Left lobe of liver (tissue), 2 donors: ENCODE measurements at places on chromosomes 3 and 15. TPM values are rescaled to one million over a fixed set of nuclear protein-coding genes. Genes with fewer than 3 reads are reported as not detected.

NR2E3 gene
- 0.33 TPM for total RNA-seq

TBC1D2B gene
- 50.4 TPM for total RNA-seq

PLXND1 gene
- total RNA-seq, result 29.5 TPM

CHRNA5 gene
- total RNA-seq, result 0.35 TPM

SNURF gene
- 0.83 TPM for total RNA-seq

STAC gene
- total RNA-seq, result 0.65 TPM

POLR2H gene
- 33.9 TPM for total RNA-seq

GRK7 gene
- total RNA-seq, result not detected

BTLA gene
- total RNA-seq, result 0.25 TPM

IMP3 gene
- total RNA-seq, result 42.0 TPM

CASR gene
- total RNA-seq, result 0.30 TPM

MED12L gene
- 0.15 TPM for total RNA-seq

ASB7 gene
- total RNA-seq, result 7.3 TPM

GOLGA8T gene
- 0.30 TPM for total RNA-seq

ALAS1 gene
- total RNA-seq, result 187 TPM

EEF1AKMT4 gene
- total RNA-seq, result 7.0 TPM

ECE2 gene
- not detected for total RNA-seq

IGDCC3 gene
- 0.23 TPM for total RNA-seq

GNL3 gene
- total RNA-seq, result 18.9 TPM

TPRA1 gene
- 25.1 TPM for total RNA-seq

CERS3 gene
- total RNA-seq, result not detected

CAMK2N2 gene
- 0.43 TPM for total RNA-seq

LRRC31 gene
- total RNA-seq, result 1.7 TPM

ZDHHC19 gene
- 1.3 TPM for total RNA-seq

NXPE3 gene
- total RNA-seq, result 1.3 TPM

DPPA2 gene
- not detected for total RNA-seq

SCG5 gene
- 16.5 TPM for total RNA-seq

APOD gene
- total RNA-seq, result 0.25 TPM

CCDC13 gene
- total RNA-seq, result 1.6 TPM

GMNC gene
- 7.3 TPM for total RNA-seq

GRM7 gene
- 0.08 TPM for total RNA-seq

FRMD5 gene
- not detected for total RNA-seq

ZMYND10 gene
- 1.7 TPM for total RNA-seq
